ENCODE measurements at places on chromosomes 7 and 10. TPM values are rescaled to one million over a fixed set of nuclear protein-coding genes. Genes with fewer than 3 reads are reported as not detected.

GPR37 gene
- 3.7 TPM for total RNA-seq

COA1 gene
- total RNA-seq = 43.6 TPM

SPDYE5 gene
- total RNA-seq = 0.09 TPM

GIMAP7 gene
- total RNA-seq = 16.9 TPM

CYP3A4 gene
- total RNA-seq = 9.7 TPM

AVPI1 gene
- total RNA-seq = 20.1 TPM

HOXA10 gene
- 0.12 TPM for total RNA-seq

OPN4 gene
- not detected for total RNA-seq

KCNIP2 gene
- 2.5 TPM for total RNA-seq
